ENCODE measurements at places on chromosomes 16 and 17.

DNA sequence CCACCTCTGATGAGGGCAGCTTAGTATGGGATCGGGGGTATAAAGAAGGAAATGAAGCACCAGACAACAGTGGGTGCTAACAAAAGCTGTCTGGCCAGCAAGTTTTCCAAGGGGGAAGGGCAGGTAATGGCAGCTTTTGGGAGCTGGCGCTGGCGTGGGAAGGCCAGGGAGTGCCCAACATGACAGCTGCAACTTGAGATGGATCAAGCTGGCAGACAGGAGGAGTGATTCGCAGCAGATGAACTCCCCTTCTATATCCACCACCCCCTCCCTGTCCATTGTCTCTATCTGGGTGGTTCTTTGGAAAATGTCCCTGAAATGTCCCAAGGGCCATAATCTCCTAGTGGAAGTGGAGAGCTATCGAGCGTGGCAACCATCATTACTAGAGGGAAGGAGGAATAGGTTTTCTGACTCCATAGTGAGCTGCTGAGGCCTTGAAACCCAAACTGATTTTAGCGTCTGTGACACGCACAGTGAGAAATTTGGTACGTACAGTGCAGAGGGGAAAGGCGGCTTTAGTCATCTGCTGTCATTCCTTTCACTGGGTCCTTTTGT, 4.8 kb upstream of the INPP5K start:
- no peak for DNase-seq

GRCh38 chr17:45135978-45136791, 698 bp downstream of the ACBD4 start:
- no peak for DNase-seq

DNA sequence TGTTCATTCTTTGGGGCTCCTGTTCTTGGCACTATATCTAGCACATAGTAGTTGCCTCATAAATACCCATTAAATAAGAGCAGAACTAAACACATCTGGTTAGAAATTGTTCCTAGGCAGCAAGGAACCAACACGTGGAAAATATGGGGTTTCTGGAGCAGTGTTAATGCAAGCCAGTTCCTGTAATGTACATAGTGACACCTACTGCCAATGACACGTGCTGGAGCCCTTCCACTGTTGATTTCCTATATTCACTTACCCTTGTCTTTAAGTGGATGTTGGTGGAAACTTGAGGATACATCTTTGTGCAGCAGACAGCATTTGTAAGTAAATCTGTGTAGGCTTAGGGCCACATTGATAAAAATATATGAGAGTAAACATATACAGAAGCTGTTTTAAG, 1.6 kb upstream of the IRF8 start:
- DNase-seq: no peak

DNA sequence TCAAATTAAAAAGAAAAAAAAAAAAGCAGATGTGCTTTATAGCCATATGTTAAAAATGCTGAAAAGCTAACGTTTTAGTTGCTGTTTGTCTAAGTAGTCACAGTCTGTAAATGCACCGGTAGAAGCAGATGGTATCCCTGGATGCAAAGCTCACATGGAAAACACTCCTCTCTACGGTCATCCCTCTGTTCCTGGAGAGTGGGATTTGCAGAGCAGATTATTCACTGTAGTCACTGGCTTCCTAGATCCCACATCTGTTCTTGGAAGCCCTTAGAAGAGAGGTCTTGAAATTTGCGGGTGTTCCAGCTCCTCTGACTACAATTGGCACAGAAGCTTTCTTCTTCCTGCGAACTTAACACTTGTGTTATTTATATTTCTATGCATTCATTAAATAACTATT, 186.6 kb downstream of the PMP22 start:
- no peak for DNase-seq

DNA sequence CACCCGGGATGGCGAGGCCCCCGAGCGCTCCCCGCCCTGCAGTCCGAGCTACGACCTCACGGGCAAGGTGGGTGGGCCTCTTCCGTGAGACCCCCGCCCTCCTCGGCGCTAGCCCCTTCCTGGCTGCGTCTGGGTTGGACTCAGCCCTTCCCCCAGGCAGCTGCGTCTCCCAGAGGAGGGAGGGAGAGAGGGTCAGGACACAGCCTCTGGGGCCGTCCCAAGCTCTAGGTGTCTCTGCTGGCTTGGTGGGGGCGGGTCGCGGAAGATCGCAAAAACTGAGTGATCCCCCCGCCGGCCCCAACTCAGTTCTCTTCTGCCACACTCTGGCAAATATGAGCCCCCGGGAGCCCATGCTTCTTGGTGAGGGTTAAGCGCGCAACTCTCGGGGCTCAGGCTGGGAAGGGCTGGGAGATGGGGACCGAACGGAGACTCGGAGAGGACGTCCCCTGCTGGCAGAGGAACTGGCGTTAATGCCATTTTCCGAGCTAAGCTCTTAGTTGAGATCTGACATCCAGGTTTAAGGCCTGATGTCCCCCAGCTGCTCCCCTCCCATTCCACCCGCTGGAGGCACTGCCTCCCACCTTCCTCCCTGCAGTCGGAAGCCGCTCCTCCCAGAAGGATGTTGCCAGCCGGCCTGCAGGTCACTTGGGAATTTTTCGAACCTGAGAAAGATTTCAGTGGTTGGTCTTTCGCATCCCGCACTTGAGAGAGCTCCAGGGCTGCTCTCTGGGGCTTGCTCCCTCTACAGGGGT, 419 bp downstream of the RAB37 start:
- no peak for DNase-seq

DNA sequence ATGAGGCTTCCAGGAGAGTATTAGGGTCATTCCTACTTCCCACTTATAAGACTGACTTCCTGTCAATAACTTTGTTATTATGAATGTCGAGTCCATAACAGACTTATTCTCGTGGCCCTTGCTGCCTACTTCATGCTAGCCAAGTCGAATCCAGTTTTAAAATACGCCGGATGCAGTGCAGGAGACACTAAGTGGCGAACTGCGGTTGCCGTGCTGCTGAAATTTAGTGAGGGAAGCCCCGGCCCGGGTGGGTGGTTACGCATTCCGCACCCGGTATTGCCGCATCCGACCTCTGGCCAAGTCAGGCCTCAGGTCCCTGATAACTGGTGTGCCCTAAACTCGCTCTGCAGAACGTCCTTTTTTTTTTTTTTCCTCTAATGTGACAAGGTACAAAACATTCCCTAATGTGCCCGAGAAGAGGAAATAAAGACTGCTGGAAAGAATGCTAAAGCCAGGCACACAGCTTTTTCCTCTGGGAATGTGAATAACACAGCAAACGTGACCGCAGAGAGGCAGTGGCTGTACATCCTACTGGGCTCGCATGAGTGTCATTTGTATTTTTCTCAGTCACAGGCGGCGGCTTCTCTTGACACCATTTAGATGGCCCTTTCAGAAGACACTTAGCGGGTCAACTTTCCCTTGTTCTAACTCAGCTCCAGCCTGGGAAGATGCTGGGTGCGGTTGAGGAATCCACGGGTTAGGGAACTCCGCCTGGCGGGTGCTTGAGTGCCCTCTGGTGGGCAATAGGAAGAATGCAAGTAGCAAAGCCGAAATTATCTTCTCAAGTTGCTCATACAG, 7.1 kb upstream of the AKTIP start:
- no peak for DNase-seq

DNA sequence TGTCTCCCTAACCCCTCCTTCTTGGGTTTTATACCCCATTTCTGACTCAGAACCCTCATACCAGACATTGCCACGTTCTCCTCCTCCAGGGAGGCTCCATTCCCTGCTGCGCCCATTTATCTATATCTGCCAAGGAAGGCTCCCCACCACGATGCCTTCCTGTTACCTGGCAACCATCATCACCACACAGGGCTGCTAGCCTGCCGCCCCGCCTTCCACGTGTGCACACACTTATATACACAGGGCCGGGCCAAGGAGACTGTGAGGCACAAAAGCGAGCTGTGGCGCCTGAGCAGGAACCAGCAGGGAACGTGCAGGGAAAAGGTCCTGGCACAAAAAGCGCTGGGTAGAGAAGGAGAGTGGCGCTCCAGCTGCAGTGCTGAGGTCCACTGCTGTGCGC, 261.8 kb downstream of the CBLN1 start:
- DNase-seq: no peak

GRCh38 chr17:76925441-76925891, 57.3 kb downstream of the MGAT5B start:
- DNase-seq: no peak

GRCh38 chr16:30697264-30698138, 1.5 kb upstream of the SRCAP start:
- DNase-seq: no peak

DNA sequence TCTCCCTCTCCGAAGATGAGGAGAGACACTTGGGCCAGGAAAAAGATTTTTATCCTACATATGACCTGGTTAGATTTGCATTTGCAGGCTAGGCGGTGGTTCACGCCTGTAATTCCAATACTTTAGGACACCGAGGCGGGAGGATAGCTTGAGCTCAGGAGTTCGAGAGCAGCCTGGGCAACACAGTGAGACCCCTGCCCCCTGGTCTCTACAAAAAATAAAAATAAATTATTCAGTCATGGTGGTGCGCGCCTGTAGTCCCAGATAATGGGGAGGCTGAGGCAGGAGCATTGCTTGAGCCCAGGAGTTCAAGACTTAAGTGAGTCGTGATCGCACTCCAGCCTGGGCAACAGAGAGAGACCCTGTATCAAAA, 7.9 kb upstream of the THAP11 start:
- no peak for DNase-seq

DNA sequence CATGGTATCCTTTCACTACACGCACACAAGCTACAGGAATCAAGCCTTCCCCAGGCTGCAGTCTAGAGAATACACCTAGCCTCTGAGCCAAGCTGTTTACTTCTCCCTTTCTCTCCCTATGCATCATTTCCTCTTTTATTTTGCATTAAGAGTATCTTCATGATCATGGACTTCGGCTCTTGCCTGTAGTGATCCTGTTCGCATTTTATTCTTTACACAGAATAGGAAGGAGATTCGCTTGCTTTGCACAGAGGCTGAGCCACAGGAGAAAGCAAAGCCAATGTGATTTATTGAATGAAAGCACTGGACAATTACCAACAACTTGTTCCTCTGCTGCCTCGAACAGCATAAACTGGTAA, 172.7 kb downstream of the ANKFN1 start:
- no peak for DNase-seq

Data from cortex of kidney (tissue), 1 donor.